ENCODE measurements at places on chromosomes 2 and 18. TPM values are rescaled to one million over a fixed set of nuclear protein-coding genes. Genes with fewer than 3 reads are reported as not detected.

The COL5A2 gene
- polyA plus RNA-seq = not detected

The NT5C1B gene
- not detected for polyA plus RNA-seq

GRCh38 chr2:46183426-46183825 is 113.8 kb upstream of the EPAS1 start:
- no peak overlapping the region for H3K4me3 ChIP-seq
- no peak for DNase-seq
- peaks cover 7% of the 10 kb centered on the region for H3K36me3 ChIP-seq
- peaks cover 6% of the 10 kb centered on the region for H3K4me1 ChIP-seq
- H3K27me3 ChIP-seq = no peaks in the 10 kb centered on the region

DNA sequence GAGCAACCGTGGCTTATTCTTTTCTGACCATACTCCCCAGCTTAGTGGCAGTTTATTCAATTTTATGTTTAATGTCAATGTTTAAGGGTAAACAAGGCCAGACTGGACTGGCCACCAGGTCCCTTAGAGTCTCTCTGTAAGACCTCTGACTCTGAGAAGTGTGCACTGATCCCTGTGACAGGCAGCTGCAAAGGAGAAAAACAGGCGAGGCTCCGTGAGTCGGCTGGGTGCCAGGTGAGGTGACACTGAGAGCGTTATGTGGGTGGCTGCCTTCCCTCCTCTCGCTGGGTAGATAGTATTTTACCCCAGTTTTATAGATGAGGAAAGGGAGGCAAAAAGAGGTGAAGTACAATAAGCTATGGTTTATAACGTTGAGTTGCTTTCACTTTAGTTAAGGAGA is 139.4 kb upstream of the HDAC4 start:
- no peak for DNase-seq
- no peaks in the 10 kb centered on the region for H3K27me3 ChIP-seq
- H3K36me3 ChIP-seq = no peaks in the 10 kb centered on the region
- no peak overlapping the region for H3K4me3 ChIP-seq
- peaks cover 4% of the 10 kb centered on the region for H3K4me1 ChIP-seq

DNA sequence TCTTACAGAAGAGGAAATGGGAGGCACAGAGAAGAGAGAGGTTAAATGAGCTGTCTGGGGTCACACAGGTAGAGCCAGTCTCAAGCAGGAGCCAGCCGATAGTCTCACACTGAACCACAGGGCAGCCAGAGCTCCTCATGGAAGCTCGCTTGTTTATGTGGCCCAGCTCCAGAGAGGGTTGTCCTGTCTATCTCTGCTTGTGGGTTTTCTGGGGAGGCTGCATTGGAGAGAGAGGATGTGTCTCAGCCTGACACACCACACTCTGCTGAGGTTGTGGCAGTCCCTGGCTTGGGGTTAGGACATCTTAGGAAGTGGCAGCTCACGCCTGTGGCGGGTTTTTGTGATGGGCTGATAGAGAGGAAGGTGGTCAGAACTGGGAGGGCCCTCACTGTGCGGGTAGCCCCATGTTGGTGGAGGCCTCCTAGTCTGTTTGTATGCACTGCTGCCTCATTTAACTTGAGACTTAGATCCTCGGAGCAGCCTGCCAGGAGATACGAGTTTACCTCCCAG is 52.3 kb downstream of the TCF7L1 start:
- no peak overlapping the region for H3K4me3 ChIP-seq
- no peaks in the 10 kb centered on the region for H3K4me1 ChIP-seq
- no peaks in the 10 kb centered on the region for H3K36me3 ChIP-seq
- DNase-seq = no peak
- no peak overlapping the region for H3K27ac ChIP-seq

All from CD14-positive monocyte (primary cell).